Natural killer cell (primary cell): ENCODE measurements at places on chromosomes 7 and 10. TPM values are rescaled to one million over a fixed set of nuclear protein-coding genes. Genes with fewer than 3 reads are reported as not detected.

- DNase-seq = no peak
Observed at GRCh38 chr10:42973411-42973810, 103.5 kb upstream of the RET start.

MRLN gene
- not detected for total RNA-seq

IDI2 gene
- total RNA-seq = not detected

DNA sequence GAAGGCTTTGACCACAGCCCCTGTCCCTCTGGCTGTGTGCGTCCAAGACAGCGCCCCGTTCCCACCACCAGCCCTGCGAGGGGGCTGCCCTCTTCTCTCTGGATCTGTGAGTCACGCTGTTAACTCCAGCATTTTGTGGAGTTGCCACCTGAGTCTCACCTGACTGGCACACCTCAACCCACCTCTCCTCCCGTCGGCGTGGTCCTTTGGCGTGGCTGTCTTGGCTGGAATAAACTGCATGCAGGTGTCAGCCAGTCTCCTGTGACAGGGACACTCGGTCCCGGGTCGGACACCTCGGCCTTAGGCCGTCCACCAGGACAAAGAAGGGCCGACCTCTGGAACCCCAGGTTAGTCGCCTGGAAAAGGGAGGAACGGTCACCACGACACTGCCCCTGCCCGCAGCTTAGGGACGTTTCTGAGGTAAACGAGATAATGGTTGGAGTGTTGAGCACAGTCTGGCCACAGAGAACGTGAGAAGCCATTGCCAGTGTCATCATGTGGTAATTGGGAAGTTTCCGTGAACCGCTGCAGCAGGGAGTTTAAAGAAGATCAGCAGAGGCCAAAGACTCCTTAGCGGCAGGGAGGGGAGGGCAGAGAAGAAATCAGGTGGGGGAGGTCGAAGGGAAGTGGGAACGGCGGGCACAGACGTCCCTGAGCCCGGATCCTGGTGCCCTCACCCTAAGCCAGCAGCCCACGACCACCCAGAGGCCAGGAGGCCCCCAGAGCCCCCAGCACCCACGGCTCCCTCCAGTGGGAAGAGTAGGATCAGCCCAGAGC is 73.6 kb upstream of the FAM20C start:
- DNase-seq = no peak

HOXA9 gene
- total RNA-seq = 0.42 TPM

DNA sequence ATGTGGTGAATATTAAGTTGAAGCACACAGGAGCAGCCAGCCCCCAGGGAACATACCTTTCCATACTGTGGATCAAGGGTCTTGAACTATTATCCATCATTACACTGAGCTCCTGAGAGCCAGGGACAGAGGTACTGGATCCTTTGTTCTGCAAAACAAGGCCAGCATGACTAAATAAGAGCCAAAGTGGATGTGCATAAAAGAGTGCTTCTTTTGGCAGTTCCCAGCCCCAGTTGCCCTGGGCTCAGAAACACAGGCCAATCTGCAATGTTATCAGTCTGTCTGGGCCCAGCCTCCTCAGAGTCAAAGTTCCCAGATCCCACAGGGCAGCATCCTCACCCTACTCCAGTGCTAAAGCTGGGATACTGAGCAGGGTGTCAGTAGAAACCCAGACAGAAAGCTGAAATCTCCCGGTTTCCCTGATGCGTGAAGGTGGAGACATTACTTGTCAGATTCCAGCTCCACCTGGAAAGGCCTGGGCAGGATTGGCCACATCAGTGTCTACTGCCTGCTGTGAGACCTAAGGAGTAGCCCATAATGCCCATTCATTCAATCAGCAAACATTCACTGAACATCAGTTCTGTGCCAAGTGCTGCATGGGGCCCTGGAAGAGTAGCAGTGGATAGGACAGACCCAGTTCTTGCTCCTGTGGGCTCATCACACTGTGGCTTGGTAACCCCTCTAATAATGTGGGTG is 342.7 kb downstream of the CXCL12 start:
- DNase-seq = no peak

DNA sequence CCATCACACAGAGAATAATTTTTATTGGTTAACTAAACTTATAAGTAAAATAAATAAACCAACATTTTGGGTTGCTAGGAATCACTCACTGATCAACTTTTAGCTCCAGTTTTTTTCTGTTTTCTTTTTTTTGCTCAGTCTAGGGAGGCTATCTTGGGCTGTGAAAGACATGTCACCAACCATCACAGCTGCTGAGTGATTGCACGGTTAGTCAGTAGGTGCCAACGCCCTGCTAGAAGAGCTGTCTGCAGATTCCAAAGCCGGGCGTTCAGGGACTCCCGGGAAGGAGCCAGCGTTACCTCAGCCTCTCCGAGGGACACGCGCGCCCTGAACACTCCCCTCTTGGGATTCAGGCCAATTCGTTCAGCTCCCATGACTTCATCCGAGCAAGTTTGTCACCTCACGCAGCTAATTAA is 604 bp upstream of the STAM start:
- no peak for DNase-seq

DNA sequence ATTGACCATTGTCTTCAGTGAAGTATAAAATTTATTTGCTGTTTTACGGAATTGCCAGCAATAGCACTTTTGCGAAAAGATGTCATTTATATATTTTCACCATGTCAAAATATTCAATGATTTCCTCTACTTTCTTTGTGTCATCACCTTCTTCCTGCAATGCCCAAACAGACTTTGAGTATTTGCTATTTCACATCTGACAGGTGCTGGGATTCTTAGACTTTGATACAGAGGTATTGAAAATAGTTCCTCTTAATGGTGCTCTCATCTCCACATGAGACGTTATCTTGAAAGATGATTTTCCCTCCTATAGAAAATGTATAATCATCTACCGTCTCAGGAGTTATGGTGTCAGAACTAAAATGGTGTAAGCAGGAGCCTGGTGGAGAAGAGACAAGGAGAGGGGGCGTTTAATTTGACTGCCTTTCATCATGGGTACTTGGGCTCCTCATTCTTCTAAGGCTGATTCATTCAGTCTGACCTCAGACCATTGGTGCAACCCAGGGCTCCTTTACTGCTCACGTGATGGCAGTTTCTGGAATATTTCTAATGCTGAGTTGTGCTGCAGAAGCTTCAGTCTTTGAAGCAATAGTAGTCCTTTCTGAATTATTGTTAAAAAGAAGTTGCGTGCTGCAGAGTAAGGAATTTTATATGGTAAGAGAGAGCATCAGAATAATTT is 404.6 kb downstream of the PHTF2 start:
- DNase-seq = no peak

GPR15LG gene
- total RNA-seq = not detected

DNA sequence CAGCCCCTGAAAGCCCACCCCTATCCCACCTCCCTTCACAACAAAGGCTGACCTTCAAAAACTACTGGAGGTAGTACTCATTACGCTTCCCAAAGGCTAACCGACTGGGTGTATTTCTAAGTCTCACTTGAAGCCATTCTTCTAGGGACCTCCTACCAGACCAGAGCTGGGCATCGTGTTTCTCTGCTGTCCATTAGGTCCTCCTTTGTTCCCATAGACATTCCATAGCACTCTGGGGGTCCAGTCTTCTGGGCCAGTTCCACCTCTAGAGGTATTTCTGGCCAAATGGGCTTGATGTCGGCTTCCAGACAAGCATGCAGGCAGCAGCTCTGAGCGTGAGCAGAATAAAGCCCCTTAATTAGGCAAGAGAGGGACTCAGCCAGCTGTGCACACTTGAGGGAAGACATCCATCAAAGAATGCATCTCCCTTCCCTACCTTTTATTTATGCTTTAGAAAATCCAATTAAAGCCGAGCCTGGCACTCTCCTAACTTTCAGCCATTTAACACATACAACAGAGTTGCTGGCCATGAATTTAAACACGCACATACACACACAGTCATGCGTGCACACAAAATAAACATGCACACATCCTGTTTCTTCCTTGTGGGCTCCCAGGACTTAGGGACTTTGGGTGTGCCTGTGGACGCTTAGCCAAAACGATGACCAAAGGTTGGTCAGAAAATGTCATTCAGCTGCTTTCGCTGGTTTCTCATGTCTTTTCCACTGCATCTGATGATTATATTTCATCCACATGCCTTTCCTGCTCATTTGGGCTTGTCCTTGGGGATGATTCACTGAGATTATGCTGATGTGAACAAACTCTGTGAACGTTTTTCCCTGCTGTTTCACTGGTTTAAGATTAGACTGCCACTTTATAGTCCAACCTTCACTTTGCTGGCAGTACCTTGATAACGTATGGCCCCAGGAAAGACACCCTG is 362.0 kb upstream of the NFE2L3 start:
- DNase-seq = no peak

SUN3 gene
- total RNA-seq = not detected

GRCh38 chr10:1229116-1229515 is 172.9 kb downstream of the WDR37 start:
- DNase-seq = no peak

DNA sequence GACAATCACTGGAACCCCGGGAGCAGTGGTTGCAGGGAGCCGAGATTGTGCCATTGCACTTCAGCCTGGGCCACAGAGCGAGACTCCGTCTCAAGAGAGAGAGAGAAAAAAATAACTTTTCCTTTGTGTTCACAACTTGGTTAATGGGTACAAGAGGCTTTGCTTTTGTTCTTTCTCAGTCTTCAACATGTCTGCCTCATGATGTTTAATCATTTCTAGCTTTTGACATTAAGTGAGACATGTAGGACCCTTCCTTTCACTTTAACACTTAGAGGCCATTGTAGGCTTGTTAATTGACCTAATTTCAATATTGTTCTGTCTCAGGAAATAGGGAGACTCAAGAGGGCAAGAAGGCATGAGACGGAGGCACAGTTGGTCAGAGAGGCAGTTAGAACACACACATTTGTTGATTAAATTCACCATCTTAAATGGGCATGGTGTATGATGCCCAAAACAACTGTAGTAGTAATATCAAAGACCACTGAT is 9.3 kb upstream of the CRCP start:
- DNase-seq = no peak

GRCh38 chr7:3893151-3893788 is 592.2 kb downstream of the SDK1 start:
- no peak for DNase-seq

RFC2 gene
- total RNA-seq = 26.5 TPM

DNA sequence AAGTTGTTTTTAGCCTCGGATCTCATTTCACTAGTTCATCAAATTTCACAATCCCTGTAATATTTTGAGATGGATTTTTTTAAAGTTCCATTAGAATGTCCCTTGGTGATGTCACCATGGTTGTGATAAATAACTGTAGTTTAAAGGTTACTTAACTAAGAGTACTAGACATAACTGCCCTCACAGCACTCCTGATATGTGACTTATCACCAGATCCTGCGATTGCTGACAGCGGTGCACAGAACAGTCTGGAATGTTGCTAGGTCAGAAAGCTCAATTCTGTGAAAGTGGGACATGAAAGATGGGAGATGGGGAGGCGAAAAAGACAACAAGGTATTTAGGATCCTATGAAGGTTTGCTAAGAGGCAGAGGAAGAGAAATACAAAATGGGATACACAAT is 40.2 kb downstream of the FAM13C start:
- no peak for DNase-seq

ACSM6 gene
- not detected for total RNA-seq

GNG11 gene
- 0.57 TPM for total RNA-seq

GRM3 gene
- total RNA-seq = not detected

HKDC1 gene
- not detected for total RNA-seq

PRSS37 gene
- total RNA-seq = not detected
